Fibroblast of skin of abdomen (primary cell): ENCODE measurements at places on chromosomes 11 and 22.
A peak's percentile ranks its signal among the peaks of the same experiment; 100 is the strongest.

DNA sequence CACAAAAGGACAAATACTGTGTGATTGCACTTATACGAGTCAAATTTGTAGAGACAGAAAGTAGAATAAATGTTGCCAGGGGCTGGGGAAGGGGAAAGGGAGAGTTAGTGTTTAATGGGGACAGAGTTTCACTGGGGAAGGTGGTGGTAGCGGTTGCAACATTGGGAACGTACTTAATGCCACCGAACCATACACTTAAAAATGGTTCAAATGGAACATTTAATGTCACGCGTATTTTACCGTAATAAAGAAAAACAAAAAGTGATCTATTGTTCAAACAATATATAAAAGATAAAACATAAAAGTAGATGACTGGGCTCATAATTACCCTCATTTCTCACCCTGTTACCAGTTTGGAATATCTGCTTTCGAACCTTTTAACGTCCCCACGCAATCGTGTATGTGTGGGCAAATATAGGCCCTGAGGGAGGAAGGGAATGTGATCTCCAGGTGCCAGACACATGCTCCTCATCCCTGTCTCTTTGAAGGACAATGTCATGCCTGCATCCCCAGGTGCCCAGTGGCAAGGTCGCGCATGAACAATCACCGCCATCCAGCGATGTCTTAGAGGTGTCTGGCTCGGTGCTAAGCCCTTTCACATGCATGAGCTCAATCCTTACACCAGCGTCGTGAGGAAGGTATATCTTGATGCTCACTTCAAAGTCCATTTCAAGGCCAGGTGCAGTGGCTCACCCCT lies 35.3 kb downstream of the LIF start:
- DNase-seq = no peak

DNA sequence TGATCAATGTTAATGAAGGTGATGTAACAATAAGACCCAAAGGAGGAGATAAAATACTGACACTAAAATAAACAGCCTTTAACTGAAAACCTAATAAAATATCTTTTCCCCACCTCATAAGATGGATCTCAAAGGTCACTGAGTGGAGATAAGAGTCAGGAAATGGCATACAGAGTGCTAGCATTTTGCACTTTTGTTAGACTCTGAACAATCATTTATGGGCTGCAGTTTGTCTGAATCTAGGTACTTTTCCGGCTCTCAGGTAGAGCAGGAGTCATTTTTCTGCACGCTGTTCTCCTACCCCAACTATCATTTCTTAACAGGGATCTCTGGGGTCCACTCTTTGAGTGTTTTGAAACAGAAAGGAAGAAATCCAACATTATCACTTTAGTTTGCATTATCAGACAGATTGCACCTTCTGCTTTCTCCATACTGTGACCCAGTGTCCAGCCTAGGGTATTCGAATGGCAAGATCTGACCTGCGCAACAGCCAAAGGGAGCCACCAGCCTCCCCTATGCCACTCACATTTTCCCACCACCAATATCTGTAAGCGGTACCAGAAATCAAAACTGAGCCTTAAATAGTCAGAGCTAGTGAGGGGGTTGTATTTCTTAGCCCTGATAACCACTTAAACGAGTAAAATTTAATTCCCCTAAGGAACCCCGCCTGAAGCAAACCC lies 863 bp downstream of the SIAE start:
- no peak for DNase-seq

GRCh38 chr11:134118006-134118405 lies 49.1 kb downstream of the JAM3 start:
- no peak for DNase-seq

GRCh38 chr22:33577862-33578411 lies 342.3 kb downstream of the LARGE1 start:
- no peak for DNase-seq

GRCh38 chr11:10294290-10294953 lies 403 bp upstream of the SBF2 start:
- DNase-seq = peak; percentile 78
